ENCODE measurements at places on chromosomes 12 and 14. TPM values are rescaled to one million over a fixed set of nuclear protein-coding genes. Genes with fewer than 3 reads are reported as not detected.

Gene ANKS1B
- polyA plus RNA-seq = 0.15 TPM

- H3K27ac ChIP-seq = no peak overlapping the region
- H3K27me3 ChIP-seq = no peaks in the 10 kb centered on the region
- no peaks in the 10 kb centered on the region for H3K36me3 ChIP-seq
- H3K4me1 ChIP-seq = no peaks in the 10 kb centered on the region
- DNase-seq = no peak
Observed at GRCh38 chr12:67388331-67389138, 119.4 kb downstream of the CAND1 start.

DNA sequence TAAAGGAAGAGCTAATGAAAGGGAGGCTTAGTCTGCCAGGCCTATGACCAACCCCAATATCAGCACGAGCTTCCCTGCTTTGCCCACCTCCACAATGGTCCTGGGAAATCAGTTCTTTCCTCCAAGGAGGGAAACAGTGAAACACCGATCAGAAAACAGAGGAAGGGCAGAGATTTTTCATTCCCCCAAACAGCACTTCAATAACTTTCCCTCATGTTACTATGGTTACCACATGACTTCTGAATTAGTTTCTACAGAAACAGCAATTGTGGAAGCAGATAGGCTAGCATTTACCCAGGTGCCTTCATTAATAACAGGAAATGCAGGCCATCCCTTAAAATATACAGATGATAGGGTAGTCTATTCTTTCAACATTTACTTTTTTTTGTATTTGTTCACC lies 35.9 kb downstream of the TRIM9 start:
- no peaks in the 10 kb centered on the region for H3K4me1 ChIP-seq
- H3K36me3 ChIP-seq = no peaks in the 10 kb centered on the region
- no peak overlapping the region for H3K27ac ChIP-seq

DNA sequence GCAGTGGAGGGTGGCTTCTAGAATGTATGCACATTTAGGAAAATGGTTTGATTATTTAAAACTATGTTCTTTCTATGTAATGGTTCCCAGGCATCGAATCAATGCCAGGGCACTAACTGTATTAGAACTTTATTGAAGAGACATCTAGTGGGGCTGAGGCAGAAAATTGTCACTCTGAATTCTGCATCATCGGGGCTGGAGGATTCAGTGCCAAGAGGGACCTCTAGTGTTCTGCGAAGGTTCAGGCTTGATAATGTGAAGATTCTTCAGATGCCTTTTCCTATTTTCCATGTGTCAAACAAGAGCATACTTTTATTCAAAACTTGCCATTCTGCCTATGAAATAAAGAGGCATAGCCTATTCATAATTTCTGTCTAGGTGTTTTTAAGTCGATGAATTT lies 146.3 kb downstream of the CAND1 start:
- H3K4me1 ChIP-seq = peaks cover under 1% of the 10 kb centered on the region
- H3K27ac ChIP-seq = no peak overlapping the region
- H3K36me3 ChIP-seq = no peaks in the 10 kb centered on the region
- no peaks in the 10 kb centered on the region for H3K27me3 ChIP-seq
- DNase-seq = peak; percentile 55

DNA sequence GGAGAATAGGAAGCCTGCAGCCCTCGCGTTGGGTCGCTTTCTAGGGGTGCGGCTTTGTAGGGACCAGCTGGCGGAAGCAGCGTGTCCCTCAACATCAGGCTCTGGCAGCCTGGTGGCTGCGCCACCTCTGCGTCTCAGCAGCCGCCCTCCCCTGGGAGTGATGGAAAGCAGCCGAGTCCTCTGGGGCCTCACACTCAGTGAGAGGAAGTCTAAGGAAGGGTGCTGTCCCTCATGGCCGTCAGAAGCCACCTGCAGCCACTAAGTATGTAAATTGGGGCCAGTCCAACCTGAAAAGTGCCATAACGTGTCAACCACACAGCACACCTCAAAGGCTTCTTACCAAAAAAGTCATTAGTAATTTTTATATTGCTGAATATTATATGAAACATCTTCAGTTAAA lies 80.3 kb downstream of the WDR20 start:
- no peaks in the 10 kb centered on the region for H3K27me3 ChIP-seq
- DNase-seq = no peak
- no peak overlapping the region for H3K27ac ChIP-seq
- H3K36me3 ChIP-seq = no peaks in the 10 kb centered on the region

DNA sequence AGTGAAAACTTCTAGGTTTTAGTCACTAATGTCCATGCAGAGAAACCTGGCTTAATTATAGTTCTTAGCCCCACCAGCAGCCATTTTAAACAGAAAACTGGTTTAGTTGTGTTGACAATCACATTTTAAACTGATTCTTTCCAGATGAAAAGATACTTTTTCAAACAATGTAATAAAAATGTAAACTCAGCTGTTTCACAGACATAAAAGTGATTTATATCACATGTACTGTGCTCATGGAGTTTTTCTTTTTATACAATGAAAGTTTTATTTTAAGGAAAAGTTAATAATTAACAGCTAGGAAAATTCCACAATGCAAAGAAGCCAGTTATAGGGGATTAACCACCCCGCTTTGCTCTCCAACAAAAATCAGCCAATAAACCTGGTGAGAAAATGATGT lies 129.7 kb downstream of the PAX9 start:
- no peaks in the 10 kb centered on the region for H3K4me1 ChIP-seq
- no peak for DNase-seq
- no peak overlapping the region for H3K4me3 ChIP-seq
- no peaks in the 10 kb centered on the region for H3K36me3 ChIP-seq
